Fibroblast of mammary gland (primary cell): ENCODE measurements at places on chromosomes 6 and 20.

DNA sequence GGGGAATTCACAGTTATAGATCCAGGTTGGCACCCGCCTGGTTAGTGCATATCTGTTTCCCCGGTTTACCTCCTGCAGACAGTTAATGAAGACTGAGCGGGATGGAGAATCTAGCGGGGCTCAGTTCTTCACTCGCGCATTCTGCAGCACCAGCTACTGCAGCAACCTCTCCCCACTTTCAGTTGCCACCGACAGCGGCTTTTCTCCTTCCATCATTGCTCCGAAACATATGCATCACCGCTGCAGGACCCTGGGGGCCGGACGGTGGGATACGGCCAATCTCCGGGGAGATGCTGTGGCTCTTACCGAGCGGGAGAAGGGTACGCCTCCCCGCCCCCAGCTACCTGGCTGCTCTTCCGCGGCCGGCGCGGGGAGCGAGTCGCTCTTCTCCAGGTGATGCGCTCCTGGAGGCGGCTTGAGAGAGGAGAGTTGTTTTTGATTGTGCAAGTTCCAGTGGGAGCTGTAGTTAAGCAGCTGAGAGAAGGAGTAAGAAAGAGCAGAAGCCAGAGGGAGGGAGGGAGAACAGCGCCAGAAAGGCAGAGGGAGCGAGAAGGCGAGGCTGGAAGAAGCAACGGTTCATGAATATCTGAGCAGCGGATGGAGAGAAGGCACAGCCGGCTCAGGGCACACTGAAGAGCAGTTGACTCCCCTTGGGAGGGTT, at the start of gene SGK1:
TSS of gene SGK1 (minus strand) at position 642 of the 661 bp plus-strand sequence. CDS start 652 bp downstream, outside the sequence.
- DNase-seq, result peak; percentile 48

- peak; percentile 77 for DNase-seq
Observed at GRCh38 chr6:110491644-110492317, 15.4 kb upstream of the SLC22A16 start.

DNA sequence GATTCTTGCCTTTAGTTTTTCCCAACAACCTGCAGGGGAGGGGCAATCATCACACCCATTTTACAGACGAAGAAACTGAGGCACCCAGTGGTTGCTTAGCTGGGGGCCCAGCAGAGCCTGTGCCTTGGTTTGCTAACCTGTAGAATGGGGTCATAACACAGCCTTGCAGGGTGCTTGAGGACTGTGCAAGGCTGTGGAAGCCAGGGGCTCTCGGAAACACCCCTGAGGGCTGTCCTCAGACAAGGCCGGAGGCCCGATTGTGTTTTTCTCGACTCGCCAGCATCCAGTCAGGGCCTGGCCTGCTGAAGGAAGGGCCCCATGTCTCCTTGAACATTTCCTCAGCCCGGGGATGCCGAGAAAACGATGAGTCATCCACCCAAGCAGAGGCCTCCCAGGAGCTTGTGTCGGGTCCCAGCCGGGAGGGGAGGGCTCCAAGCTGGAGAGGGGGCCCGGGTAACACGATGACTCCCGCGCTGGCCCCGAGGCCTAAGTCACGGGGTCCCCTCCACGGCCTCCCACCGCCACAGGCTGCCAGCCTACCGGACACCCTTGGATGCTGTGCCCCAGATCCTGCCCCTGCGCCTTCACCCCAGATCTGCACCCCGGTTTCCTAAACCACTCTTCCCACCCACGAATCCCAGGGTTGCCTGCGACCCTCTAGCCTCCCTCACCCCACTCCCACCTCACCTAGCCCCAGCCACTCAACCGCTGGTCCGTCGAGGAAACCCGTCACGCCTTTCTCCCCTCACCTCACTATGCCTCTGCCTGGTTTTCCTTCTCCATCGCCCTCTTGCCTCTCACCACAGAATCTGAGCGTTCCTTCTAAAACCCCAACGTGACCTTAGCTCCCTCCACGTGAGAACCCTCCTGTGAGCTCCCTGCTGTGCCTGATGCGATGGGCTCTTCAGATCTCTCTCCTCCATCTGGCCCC, 10.6 kb downstream of the NOL4L start:
- peak; percentile 82 for DNase-seq

DNA sequence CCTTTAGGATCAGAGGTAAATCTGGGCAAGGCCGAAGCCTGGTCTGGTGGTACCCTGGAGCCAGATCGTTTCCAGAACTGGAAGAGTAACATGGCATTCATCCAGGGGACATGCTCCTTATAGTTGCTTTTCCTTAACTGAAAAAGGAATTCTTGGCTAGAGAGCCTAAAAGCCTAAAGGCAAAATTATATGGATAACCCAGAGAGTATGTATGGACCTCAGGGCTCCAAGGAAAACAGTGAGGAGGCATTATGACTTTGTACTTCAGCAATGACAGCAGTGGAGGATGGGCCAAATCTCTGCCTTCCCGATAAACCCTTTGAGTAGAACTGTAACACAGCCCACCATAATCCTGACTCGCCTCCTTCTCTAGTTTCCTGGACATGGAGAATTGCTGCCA, 29.3 kb downstream of the ARHGAP18 start:
- DNase-seq, result no peak

DNA sequence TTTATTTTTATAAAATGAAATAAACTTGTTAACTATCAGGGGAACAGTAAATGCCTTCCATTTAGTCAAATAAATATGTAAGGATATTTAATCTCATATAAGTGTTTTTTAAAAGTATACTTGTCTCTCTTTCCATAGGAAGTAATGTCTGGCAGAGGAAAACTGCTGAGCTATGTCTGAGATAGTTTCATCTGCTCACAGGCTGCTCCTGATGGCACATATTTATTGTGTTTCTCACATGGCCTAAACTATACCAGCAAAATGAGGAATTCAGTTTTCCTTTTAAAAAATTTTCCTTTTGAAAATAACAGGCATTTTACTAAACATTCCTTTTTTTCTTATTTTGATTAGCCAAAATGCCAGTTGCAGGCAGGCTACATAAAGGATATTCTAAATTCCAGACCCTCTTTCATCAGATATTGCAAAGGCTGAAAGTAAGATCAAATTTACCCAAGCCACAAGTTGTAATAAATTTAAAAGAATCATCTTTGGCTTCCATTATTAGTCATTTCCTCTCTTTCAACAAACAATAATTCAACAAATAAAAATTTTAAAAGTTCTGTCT, 60.1 kb upstream of the RNF146 start:
- DNase-seq, result peak; percentile 31

- DNase-seq, result no peak
Observed at GRCh38 chr6:136365776-136366354, 76.2 kb upstream of the BCLAF1 start.

DNA sequence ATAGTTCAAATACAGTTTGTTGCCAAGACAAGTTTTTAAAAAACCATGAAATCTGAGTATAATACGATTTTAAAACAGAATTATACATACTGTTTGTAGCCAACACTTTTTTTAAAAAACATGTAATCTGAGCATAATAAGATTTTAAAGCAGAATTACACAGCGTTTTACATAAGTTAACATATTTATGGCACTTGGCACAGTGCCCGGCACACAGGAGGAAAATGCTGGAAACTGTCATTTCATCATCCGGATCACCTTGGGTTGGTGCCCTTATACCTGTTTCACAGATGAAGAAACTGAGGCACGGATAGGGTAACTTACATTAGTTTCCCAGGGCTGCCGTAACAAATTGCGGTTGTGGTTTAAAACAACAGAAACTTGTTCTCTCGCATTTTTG, 193.0 kb downstream of the BMP7 start:
- no peak for DNase-seq

DNA sequence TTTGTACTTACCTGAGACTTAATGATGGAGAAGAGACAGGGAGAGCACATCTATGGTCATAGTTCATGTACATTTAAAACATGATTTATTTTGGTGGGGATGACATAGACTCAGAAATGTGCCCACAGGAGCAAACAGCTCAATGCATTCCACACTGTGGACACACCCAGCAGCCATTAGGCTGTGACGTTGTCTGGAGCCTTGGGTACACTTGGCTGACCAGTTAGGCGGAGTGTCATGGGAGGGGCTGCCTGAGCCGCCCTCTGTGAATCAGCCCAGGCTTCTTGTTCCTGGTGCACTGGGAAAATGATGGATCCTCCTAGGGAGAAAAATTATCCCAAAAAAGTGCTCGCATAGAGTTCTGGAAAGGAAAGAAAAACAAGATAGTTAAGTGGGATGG, 231.0 kb upstream of the GMDS start:
- peak; percentile 18 for DNase-seq

DNA sequence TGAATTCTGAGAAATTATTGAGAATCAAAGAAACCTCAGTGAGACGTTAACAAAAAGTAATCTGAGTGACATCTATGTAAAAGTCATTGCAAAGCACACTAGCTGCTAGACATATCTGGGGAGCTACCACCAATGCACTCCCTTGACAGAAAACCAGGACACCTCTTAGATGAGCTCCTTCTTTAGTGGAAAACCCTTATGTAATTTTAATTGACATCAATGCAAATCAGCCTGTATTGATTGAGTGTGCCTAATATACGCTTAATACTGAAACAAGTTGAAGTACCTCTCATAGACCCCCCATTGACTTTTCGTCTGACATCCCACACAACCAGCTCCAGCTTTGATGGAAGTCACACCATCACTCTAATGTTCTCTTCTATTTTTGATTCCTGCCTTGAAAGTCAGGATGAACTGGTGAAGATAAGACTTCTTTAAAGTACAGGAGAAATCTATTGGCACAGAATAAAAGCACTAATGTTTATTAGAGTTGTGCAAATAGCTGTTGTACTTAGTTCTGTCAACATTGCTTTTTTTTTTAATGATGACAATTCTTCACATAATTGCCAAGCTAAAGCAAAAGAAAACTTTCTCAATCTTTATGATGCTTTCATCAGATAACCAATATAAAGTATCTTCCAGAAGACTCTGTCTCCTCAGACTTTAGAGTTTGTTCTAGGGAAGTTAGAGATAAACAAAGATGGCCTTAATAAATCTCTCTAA, 98.0 kb upstream of the FAM8A1 start:
- DNase-seq, result no peak

DNA sequence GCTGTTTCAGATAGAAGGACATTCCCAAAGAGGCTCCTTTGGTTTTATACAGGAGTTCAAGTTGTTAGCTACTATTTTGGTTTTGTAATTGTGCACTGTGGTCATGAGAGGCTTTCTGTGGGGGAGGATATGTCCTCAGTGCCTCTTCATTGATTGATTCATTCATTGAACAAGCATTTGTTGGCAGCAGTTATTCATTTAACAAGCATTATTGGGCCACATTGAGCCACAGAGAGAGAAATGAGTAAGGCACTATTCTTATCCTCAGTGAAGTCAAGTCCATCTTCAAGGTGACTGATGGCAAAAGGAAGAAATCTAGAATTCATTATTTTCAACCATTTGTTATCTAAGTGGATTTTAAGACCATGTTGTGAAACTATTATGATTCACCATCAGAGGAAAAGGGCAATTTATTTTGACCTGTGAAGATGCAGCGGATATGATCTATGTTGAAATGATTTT, 697.2 kb upstream of the CITED2 start:
- DNase-seq, result peak; percentile 97

DNA sequence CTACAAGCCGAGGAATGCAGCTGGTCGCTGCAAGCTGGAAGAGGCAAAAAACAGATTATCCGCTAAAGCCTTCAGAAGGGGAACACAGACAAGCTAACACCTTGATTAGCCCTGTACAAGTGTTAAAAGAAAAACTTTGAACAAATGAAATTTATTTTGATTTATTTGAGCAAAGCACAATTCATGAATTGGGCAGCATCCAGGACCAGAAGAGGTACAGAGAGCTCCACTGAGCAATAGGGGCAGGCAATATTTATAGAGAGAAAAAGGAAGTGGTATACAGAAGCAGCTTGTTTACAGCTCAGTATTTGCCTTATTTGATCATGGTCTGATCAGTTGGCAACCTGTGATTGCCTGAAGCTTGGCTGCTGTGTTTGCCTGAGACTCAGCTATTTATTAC, 17.6 kb downstream of the HLA-DOB start:
- no peak for DNase-seq

- peak; percentile 11 for DNase-seq
Observed at GRCh38 chr6:24396824-24397223, 5.9 kb upstream of the MRS2 start.

- peak; percentile 1 for DNase-seq
Observed at GRCh38 chr6:157562997-157563396, 182.0 kb downstream of the ZDHHC14 start.

DNA sequence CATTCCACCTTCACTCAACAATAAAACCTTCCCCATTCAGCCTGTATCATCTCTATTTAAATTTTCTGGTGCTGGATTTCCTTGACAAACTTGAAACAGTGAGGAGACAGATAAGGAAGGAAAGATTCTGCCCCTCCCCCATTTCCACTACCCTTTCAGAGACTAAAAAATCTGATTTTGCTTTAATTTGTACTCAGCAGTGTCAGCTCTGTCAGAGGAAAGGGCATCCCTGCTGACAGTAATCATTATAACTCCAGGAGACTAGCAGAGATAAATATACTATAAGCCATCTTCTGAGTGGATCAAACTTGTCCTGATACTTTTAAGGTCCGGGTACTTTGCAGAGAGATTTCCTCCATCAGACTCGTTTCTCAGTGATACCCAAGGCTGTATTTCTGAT, 155.6 kb downstream of the SAMD5 start:
- no peak for DNase-seq

- no peak for DNase-seq
Observed at GRCh38 chr6:42387336-42387735, 64.4 kb downstream of the TRERF1 start.

GRCh38 chr6:78153976-78154375, 501.1 kb downstream of the MEI4 start:
- no peak for DNase-seq

- no peak for DNase-seq
Observed at GRCh38 chr20:14816471-14816870, 479.1 kb upstream of the FLRT3 start.
